ENCODE measurements at places on chromosomes 7 and 10. TPM values are rescaled to one million over a fixed set of nuclear protein-coding genes. Genes with fewer than 3 reads are reported as not detected.
A peak's percentile ranks its signal among the peaks of the same experiment; 100 is the strongest.

The MACROH2A2 gene
- 103 TPM for total RNA-seq

DNA sequence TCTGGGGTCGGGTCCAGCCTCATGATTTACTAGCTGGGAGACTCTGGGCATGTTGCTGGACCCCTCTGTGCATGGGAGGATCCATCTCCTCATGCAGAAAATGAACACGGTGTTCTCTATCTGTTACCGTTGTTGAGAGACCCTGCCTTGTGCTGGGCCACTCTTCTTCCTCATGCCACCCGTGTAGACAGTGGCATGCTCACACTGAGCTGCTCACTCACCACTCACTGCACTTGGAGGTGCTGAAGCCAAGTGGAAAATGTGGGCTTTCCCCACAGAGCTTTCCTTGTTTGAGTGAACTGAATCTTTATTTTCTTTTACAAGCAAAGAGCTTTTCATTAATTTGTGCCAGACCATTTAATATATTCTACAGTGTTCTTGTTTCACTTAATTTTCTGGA, 77.5 kb upstream of the GDF10 start:
- H3K27me3 ChIP-seq, result peaks cover 15% of the 10 kb centered on the region
- DNase-seq, result no peak
- no peaks in the 10 kb centered on the region for H3K36me3 ChIP-seq

The ZPBP gene
- not detected for total RNA-seq

DNA sequence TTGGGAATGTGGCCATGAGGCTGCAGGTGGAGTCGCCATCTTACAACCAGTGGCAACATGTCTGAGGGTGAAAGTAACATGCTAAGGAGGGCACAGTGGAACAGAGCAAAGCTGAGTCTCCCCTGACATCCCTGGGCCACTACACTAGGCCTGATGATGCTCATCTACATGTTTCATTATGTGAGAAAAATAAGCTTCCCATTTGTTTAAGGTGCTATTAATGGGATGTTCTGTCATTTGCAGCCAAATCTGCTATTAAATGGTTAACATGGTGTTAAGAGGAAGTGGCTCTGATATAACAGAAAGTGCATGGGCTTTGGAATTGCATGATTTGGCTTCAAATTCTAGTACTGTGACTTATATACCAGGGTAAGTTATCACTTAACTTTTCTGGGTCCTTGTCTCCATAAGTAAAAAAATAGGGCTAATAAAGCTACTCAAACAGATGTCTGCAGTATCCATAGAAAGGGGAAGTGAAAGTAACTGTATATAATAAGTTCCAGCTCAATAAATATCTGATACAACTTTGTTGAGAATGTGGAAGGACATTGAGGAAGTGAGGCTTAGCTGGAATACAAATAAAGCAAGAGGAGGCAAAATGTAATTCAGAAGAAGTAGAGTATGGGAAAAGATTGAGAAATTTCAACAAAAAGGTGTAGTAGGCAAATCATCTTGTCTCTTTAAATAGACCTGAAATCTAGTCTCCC, 158.9 kb downstream of the RTKN2 start:
- no peaks in the 10 kb centered on the region for H3K27me3 ChIP-seq
- DNase-seq, result no peak
- H3K4me1 ChIP-seq, result peaks cover 59% of the 10 kb centered on the region
- no peaks in the 10 kb centered on the region for H3K36me3 ChIP-seq
- no peak overlapping the region for H3K4me3 ChIP-seq

GRCh38 chr7:28498636-28499035, 86.3 kb downstream of the CREB5 start:
- no peaks in the 10 kb centered on the region for H3K4me1 ChIP-seq
- no peaks in the 10 kb centered on the region for H3K36me3 ChIP-seq
- no peak overlapping the region for H3K27ac ChIP-seq

The UPK3B gene
- 3.0 TPM for total RNA-seq

The UTF1 gene
- total RNA-seq, result not detected

The MPP7 gene
- 9.1 TPM for total RNA-seq

DNA sequence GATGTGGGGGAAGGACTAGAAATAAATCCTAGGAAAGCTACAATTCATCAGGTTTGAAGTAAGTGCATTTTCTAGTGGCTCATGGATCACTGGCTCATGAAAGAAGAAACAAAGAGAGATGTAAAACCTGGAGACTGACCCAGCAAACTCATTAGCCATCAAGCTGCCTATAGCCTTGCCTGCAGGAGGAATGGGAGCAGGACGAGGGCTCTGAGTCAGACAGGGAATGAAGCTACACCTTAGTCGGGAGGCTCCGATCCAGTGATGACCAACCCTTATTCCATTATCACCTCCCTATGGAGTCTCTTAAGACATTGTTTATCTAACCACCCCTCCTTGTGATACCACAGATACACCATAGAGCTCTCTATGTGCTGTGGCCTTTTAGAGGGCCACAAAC, 112.5 kb upstream of the WDR11 start:
- H3K36me3 ChIP-seq, result no peaks in the 10 kb centered on the region
- no peak for DNase-seq
- no peaks in the 10 kb centered on the region for H3K27me3 ChIP-seq

- H3K4me3 ChIP-seq, result no peak overlapping the region
- H3K36me3 ChIP-seq, result no peaks in the 10 kb centered on the region
- H3K27ac ChIP-seq, result no peak overlapping the region
- DNase-seq, result peak; percentile 78
- H3K27me3 ChIP-seq, result no peaks in the 10 kb centered on the region
These were observed 34.4 kb downstream of the ASAH2 start for GRCh38 chr10:50216894-50217293.

- H3K4me1 ChIP-seq, result no peaks in the 10 kb centered on the region
- no peak for DNase-seq
- H3K36me3 ChIP-seq, result no peaks in the 10 kb centered on the region
- H3K4me3 ChIP-seq, result no peak overlapping the region
- no peaks in the 10 kb centered on the region for H3K27me3 ChIP-seq
These were observed 81.6 kb upstream of the ETV1 start for GRCh38 chr7:14071045-14071444.

The GRID2IP gene
- total RNA-seq, result not detected

DNA sequence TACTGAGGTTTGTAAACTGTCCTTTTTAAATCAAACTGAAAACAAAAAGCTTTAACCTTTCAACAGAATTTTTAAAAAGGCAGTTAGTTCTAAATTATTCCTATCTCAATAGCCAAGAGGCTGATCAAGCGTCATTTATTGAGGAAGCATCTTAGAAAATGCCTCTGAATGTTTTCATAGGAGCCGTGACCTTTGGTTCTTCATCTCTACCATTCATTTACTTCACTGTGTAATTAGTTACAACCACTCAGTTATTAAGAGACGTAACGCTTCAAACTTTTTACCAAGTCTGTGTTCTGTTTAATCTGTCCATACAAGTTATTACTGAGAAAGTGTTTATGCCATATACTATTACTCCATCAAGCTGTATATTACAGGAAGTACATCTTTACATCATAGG, 107.4 kb upstream of the KMT2E start:
- H3K4me1 ChIP-seq, result no peaks in the 10 kb centered on the region
- H3K27me3 ChIP-seq, result peaks cover 37% of the 10 kb centered on the region
- H3K36me3 ChIP-seq, result no peaks in the 10 kb centered on the region
- no peak for DNase-seq
- no peak overlapping the region for H3K27ac ChIP-seq
- H3K4me3 ChIP-seq, result no peak overlapping the region

The OR6V1 gene
- not detected for total RNA-seq

- H3K27ac ChIP-seq, result no peak overlapping the region
- H3K36me3 ChIP-seq, result no peaks in the 10 kb centered on the region
- no peak overlapping the region for H3K4me3 ChIP-seq
These were observed 719.8 kb downstream of the ANKRD7 start for GRCh38 chr7:118944271-118944670.

The BMPER gene
- 0.06 TPM for total RNA-seq

The RNF148 gene
- total RNA-seq, result 2.0 TPM

- H3K4me3 ChIP-seq, result no peak overlapping the region
- peak; percentile 9 for DNase-seq
- no peaks in the 10 kb centered on the region for H3K27me3 ChIP-seq
- H3K36me3 ChIP-seq, result no peaks in the 10 kb centered on the region
- H3K4me1 ChIP-seq, result peaks cover 37% of the 10 kb centered on the region
These were observed 39.9 kb downstream of the INPP5A start for GRCh38 chr10:132577350-132578003.

The ETV1 gene
- 20.6 TPM for total RNA-seq

- H3K27me3 ChIP-seq, result no peaks in the 10 kb centered on the region
- no peak overlapping the region for H3K4me3 ChIP-seq
- H3K27ac ChIP-seq, result no peak overlapping the region
These were observed 35.3 kb upstream of the IFRD1 start for GRCh38 chr7:112414855-112415490.

The NXPH1 gene
- not detected for total RNA-seq

DNA sequence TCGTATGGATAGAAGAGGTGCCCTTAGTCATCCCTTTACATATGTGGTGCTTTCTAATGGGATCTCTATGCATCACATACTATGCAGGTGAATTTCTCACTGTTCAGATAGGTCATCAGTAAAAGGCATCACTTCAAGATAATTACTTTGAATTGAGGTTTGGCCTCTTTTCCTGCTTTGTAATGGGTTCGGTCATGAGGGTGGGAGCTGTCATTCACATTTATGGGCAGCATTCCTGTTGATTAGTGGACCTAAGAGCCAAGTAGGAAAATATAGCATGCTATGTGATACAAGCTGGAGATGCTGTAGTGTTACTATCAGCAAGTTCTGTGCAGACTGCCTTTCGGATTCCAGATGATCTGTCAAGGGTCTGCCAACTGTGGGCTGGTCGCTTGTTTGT, 156.3 kb downstream of the LCOR start:
- H3K27ac ChIP-seq, result no peak overlapping the region
- no peaks in the 10 kb centered on the region for H3K36me3 ChIP-seq
- H3K27me3 ChIP-seq, result no peaks in the 10 kb centered on the region
- H3K4me1 ChIP-seq, result peaks cover 10% of the 10 kb centered on the region
- no peak for DNase-seq

The TMEM72 gene
- not detected for total RNA-seq

GRCh38 chr7:31782411-31782991, 95.5 kb downstream of the PPP1R17 start:
- no peaks in the 10 kb centered on the region for H3K36me3 ChIP-seq
- no peak overlapping the region for H3K27ac ChIP-seq
- H3K27me3 ChIP-seq, result no peaks in the 10 kb centered on the region
- peaks cover 5% of the 10 kb centered on the region for H3K4me1 ChIP-seq
- DNase-seq, result peak; percentile 92

DNA sequence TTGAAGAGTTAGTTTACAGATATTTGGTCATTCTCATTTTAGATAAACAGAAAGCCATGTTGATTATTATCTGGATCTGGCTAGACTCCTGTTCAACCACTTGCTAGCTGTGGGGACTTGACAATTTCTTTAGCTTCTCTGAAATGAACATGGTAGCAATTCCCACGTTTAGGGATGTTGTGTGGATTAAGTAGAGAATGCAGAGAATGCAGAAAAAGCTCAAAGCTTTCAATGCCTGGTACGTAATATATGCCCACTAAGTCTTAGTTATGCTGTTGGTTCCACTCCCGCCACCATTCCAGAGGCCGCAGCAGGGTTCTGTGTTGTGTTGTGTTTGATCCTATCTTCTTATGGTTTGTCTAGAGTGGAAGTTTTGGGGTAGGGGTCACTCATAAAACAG, 39.2 kb upstream of the RPA3 start:
- H3K4me1 ChIP-seq, result peaks cover 9% of the 10 kb centered on the region
- H3K4me3 ChIP-seq, result no peak overlapping the region
- no peaks in the 10 kb centered on the region for H3K36me3 ChIP-seq
- H3K27me3 ChIP-seq, result no peaks in the 10 kb centered on the region
- DNase-seq, result no peak
